ENCODE measurements at places on chromosomes 12 and 14.

DNA sequence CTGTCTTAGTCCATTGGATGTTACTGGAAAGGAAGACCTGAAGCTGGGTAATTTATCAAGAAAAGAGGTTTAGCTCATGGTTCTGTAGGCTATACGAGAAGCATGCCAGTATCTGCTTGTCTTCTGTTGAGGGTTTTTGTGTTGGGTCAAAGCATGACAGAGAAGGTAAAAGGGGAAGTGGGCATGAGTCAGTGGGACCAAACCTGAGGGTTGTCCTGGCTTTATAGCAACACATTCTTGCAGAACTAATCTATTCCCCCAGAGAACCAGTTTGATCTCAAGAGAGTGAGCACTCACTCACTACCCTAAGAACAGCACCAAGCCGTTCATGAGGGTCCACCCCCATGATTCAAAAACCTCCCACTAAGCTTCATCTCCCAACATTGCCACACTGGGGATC is 19.0 kb upstream of the KRAS start:
- DNase-seq, result no peak

GRCh38 chr12:52535574-52535973 is 15.4 kb upstream of the KRT5 start:
- no peak for DNase-seq

DNA sequence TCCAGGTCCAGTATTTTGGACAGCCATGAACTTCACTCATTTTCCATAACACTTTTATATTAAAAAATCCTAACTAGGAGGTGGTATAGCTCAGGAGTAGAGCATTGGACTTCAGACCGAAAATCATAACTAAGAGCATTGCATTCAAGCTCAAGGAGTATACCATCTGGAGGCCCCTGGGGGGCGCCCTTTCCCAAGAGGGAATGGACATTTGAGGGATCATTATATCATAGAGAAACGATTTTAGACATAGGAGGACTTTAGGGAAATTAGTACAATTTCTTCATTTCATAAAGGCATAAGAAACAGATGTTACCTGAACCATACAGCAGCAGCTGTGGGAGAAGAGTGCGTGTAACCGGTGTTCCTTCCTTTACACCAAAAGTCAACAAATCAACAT is 5.2 kb upstream of the ATG14 start:
- no peak for DNase-seq

DNA sequence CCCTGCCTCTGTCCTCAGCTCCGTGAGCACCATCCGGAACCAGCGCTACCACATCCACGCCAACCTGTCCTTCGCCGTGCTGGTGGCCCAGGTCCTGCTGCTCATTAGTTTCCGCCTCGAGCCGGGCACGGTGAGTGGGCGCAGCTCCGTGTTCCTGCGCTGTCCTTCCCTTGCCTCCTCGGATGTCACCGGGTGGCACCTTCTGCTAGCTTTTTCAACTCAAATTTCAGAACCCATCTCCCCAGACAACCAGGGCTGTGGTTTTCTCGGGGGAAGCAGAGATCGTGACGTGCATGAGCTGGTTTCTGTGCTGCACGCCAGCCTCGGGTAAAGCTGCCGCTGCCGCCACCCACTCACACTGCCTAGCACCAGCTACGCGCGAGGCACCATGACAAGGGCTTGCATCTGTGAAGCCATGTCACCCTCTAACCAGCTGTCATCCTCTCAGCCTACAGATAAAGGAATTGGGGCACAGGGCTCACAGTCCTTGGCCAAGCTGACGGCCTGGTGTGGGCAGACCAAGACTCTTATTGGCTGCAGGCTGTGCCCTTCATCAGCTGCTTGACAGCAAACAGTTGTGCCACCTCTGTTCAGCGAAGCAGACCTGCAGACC is 152.1 kb downstream of the ADGRD1 start:
- no peak for DNase-seq

DNA sequence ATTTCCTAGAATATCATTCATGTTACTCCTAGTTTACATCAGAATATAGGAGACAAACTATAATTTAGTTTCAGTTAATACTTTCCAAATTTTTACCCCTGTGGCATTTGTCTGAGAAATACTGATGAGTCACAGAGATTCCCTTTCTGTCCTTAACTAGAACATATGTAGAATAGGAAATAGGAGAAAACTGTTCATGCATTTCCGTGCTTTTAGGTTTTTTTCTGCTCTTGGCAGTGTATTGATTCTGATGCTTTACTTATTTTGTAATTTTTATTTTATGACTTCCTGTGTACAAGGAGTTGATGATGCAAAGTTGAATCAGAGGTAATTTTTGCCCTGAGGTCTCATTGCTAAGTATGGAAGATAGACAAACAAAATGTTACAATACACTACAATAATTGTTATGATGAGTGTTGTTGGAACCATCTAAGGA is 23.0 kb downstream of the MNAT1 start:
- DNase-seq, result no peak

- no peak for DNase-seq
Observed at GRCh38 chr14:70317969-70318634, 41.4 kb downstream of the COX16 start.

DNA sequence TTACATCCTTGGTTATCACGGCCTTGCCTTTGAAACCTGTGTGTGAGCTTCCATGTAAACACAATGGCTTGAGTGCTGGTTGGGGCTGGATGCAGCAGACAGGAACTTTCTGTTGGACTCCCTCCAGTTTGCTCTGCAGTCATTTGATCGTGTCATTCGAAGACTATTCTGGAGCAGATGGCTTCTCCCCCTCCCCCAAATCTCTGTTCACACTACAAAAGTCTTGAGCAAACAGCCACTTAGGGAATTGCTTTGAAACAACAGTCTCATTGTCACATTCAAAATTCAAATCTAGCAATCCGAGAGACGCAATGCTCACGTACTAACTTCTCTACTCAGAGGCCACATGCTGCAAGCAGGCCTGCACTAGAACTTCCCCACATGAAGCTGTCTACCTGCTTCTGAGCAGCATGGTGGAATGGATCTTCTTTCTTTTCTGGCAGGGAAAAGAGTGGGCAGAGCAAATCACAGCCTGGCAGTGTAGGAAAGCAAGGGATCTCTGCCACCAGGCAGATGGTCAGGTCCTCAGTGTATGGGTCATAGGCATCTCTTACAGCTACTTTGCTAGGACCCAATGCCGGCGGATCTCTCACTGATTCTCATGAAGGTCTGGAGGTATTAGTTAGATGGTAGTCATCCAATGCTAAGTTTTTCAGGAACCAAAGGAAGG is 214.2 kb downstream of the PPM1H start:
- no peak for DNase-seq
